NCI-H2171 treated with DMSO at 0.1 percent for 48 hours (cell line): ENCODE measurements at places on chromosomes 5 and 9.

DNA sequence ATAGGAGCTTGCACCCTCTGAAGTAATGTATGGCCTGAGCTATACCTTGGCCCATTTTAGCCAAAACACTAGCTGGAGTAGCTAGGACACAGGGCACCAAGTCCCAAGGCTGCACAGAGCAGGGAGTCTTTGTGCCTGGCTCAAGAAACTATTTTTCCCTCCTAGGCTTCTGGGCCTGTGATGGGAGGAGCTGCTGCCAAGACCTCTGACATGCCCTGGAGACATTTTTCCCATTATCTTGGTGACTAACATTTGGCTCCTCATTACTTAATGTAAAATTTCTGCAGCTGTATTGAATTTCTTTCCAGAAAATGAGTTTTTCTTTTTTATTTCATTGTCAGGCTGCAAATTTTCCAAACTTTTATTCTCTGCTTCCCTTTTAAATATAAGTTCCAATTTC, 1099.2 kb downstream of the CDH18 start:
- DNase-seq: no peak

GRCh38 chr5:180689775-180690174, 40.4 kb upstream of the FLT4 start:
- DNase-seq: no peak

DNA sequence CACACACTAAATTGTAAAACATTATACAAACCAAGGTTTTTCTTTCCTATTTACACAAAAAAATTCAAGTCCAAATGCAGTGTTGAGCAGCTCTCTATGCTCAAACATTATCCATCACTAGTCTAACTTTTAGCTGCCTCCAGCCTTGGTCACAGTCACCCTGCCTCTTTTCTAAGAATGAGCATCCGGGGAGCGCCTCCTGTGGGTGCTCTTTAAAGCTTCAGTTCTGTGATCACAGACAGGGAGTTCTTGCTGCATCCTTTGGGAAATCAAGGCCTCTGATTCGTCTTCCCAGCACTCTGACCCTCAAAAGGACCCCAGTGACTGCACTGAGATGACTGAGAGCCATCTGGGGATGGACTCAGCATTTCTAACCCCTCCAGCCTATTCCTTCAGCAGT, 289.6 kb downstream of the SEC61B start:
- no peak for DNase-seq

DNA sequence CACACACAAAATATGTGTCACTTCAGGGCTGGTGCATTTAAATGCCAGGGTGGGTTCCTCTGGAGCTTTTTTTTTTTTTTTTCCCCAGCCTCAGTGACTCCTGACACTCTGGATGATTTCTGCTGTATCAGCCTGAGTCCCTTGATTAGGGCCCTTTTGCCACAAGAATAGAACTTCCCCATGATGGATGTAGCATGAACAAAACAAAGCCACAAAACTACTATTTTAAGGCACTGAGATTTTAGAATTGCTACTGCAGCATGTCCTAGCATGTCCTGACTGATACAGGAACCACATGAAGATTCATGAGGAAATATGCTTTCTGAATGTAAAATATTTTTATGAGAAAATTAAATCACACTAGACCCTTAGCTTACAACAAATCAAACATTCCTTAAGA, 13.9 kb upstream of the ADGRD2 start:
- DNase-seq: no peak

DNA sequence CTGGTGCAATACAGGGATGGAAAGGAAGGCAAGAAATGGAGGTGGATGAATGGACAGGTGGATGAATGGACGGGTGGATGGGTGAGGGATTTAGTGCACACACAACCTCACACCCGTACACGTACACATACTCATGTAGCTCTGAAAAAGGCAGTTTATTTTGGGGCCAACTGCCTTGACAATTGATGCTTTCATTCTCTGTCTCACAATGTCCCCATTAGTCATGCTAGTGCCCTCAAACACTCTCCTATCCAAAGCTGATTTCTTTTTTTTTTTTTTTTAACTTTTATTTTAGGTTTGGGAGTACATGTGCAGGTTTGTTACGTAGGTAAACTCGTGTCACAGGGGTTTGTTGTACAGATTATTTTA, 495.0 kb downstream of the DMAC1 start:
- no peak for DNase-seq
